ENCODE measurements at places on chromosomes 13 and 19. TPM values are rescaled to one million over a fixed set of nuclear protein-coding genes. Genes with fewer than 3 reads are reported as not detected.

SLC10A2 gene
- total RNA-seq: 1.7 TPM

C13orf46 gene
- total RNA-seq: 0.29 TPM

CBY2 gene
- total RNA-seq: not detected

GDF15 gene
- 106 TPM for total RNA-seq

CYP2A7 gene
- total RNA-seq: not detected

FRY gene
- 11.4 TPM for total RNA-seq

GRIN3B gene
- total RNA-seq: 1.00 TPM

FGF21 gene
- total RNA-seq: not detected

SUGP1 gene
- total RNA-seq: 60.8 TPM

ZNF738 gene
- total RNA-seq: 47.7 TPM

MYO1F gene
- 0.14 TPM for total RNA-seq

CEACAM8 gene
- total RNA-seq: not detected

ZNF253 gene
- 22.6 TPM for total RNA-seq

FCER2 gene
- total RNA-seq: not detected

SLC44A2 gene
- 227 TPM for total RNA-seq

FBXO27 gene
- total RNA-seq: 8.2 TPM

MIA gene
- total RNA-seq: 1.7 TPM

CYP4F3 gene
- 0.40 TPM for total RNA-seq

CCDC70 gene
- total RNA-seq: not detected

GFY gene
- total RNA-seq: not detected

HOMER3 gene
- 38.6 TPM for total RNA-seq

CILP2 gene
- total RNA-seq: 0.74 TPM

ZNF177 gene
- total RNA-seq: 10.6 TPM

Measured in type B pancreatic cell (in vitro differentiated cells).